AG10803 (cell line): ENCODE measurements at places on chromosomes 1 and 21.

DNA sequence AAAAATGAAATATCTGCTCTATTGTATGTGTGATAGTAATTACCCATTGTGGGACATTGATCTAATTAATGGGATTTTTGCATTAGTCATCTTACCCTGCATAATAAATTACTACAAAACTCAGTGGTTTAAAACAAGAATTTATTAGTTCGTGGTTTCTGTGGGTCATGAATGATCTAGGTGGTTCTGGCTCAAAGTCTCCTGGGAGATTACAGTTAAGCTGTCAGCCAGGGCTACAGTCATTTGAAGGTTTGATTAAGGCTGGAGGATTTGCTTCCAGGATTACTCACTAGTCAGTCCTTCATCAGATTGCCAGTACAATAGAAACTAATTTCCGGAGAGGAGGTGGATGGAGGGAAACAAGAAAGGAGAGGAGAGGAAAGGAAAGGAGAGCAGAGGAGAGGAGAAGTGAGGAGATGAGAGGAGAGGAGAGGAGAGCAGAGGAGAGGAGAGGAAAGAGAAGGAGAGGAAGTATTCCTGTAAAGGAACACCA, 60.4 kb upstream of the TNFSF4 start:
- DNase-seq = peak; percentile 95

GRCh38 chr1:36386265-36387140, 779 bp upstream of the STK40 start:
- peak; percentile 100 for DNase-seq

DNA sequence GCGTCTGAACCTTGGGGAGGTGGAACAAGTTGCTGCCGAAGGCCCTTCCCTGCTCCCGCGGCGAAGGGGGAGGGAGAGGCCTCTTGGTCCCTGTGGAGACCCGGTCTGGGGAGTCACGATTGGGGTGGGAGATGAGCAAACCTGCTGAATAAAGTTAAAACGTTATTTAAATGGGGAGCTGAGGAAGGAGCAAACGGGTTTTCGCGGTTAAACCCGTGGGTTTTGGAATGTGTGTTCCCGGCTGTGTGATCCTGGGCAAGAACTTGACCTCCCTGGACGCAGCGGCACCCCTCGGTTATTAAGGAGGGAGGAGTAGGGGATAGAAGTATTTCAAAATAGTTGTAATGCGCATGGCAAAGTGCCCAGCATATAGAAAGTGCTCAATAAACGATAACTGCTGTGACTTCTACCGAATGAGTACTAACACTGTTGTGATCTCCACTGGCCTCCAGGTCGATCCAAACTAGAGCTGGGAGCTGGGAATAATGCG, 3.4 kb downstream of the FAM110D start:
- DNase-seq = no peak

- no peak for DNase-seq
Observed at GRCh38 chr21:21750124-21750825, 752.1 kb downstream of the NCAM2 start.

DNA sequence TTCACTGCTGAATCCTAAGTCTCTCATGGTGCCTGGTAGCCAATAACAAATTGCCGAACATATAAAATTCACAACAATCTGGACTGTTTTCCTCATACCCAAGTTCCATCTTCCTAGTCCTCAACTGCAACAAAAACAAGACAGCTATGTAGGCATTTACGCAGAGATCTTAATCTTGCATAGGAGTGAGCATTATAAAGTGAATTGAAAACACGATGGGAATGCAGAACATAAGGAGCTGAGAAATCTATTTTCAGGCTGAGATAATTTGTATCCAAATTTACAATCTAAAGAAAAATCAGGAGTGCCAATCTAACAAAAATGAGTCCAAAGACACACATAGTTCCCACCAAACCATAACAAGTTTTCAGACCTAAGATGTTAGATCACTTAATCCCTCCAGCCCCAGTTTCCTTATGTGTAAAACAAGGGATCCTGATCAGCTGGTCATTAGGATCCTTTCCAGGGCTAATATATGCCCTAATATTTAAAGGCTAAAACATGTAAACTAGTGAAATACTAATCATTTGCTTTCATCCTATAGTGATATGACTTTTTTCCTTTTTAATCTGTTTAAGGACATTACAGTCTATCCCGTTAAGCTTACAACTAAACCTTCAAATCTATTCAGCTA, 1.9 kb downstream of the SLC16A1 start:
- DNase-seq = no peak

- peak; percentile 15 for DNase-seq
Observed at GRCh38 chr1:89641781-89642180, 8.9 kb downstream of the LRRC8C start.

DNA sequence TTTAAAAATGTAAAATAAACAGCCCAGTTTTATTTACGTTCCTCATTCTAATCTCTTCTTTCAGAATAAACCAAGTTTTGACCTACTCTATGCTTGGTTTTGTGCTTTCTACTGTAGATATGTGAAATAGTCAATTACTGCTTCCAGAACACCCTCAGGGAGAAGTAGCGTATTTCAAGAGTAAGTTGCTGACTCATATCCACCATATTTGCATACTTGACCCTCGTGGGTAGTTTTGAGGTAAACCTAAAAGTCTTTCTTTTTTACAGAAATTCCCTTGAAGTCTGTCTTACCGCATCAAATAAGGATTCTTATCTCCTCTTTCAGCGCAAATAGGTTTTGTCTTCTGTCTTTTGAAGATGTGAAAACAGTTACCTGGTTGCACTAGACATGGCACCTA, 1.4 kb upstream of the OR2L3 start:
- DNase-seq = no peak

DNA sequence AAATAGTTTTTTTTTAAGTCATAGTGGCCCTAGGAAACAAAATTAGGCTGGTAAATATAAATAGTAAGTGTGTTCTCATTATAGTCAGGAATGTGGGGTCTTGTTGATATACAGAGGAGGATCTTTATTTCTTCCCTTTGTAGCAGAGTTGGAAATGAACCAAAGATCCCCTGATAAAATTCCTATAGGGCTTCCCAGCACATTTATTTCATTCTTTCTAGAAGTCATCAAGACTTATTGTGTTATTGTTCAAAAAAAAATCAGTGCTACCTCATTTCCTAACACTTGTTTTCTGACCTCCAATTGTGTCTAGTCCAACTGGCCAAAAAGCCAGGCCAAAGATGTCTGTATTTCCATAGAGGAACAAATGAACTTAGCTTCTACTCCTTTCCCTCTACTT, 7.6 kb upstream of the PLEKHO1 start:
- DNase-seq = no peak

DNA sequence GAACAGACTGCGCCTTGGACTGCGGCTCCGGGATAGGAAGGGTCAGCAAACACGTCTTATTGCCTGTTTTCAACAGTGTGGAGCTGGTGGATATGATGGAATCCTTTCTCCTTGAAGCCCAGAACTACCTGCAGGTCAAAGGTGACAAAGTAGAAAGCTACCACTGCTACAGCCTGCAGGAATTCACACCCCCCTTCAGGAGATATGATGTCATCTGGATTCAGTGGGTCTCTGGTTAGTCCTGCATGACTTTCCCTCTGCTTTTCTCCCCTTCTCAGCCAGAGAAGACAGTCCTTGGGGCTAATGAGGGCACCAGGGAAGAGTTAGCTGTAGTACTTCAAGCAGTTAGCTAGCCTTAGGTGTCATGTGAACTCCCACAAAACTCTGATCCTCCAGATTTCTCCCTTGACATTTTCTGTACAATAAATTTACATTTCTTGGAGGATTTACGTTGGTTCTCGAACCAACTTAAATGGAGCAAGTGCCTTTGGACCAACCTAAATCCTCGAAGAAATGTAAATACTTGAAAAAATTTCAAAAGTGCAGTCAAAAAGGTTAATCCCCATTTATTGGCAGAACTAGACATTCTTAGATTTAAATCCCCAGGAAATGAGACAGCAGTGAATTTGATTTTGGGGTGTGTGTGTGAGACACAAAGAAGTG, 20.9 kb downstream of the NTMT2 start:
- DNase-seq = no peak

DNA sequence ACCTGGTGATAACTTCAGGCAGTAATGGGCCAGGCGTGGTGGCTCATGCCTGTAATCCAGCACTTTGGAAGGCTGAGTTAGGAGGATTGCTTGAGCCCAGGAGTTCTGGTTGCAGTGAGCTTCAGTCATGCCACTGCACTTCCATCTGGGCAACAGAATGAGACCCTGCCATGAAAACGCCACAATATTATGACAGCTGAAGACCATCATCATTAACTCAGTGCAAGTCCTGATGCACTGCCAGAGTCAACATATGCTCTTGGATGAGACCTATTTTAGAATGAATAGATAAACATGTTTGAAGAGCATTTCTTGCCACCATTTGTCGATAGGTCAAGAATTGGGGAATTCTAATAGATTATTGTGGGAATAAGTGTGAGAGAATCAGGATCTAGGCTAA, 26.4 kb downstream of the HENMT1 start:
- DNase-seq = no peak

DNA sequence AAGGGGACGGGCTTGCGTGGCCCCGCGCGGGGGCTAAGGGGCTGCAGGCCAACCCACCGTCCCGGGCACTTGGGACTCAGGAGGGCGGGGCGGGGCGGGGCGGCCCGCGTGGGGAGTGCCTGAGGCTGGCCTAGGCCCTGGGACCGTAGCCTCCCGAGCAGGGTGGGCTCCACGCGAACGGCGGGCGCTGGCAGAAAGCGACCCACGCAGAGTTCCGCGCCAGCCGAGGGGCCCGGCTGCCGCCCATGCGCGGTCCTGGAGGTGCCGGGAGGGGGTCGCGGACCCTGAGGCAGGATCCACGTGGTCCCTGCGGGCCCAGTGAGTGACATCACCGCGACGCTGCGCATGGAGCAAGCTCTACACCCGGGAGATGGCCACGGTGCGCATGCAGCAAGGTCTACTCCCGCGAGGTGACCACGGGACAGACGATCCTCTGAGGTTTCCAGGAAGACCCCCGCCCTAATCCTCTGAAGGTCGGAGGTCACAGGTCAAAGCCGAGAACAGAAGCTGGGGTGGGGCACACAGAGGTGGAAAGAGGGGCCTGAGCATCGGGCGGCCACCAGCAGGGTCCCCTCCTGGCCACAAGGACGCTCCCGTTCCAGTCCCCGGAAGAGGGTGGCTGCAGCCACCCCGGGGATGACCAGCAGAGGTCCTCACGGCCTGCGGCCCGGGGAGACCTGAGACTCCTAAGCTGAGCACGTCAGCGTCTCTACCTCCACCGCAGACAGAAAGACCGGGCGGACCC, 13.5 kb upstream of the SLC19A1 start:
- peak; percentile 61 for DNase-seq

DNA sequence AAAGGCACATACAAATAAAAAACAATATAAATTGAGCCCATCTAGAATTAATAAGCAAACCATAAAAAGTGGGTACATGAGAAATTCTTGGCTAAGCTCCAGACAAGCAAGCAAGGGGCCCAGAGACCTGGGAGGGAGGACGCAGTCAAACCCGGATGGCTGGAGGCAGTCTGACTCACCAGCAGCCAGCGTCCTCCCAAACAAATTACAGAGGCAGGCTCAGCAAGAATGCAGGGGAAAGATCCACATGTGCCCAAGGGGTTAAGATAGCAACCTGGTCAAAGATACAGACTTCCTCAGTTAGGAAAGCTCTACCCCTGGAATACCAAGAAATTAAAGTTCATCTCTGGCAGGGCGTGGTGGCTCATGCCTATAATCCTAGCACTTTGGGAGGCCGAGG, 7.4 kb upstream of the TIAM1 start:
- DNase-seq = no peak

DNA sequence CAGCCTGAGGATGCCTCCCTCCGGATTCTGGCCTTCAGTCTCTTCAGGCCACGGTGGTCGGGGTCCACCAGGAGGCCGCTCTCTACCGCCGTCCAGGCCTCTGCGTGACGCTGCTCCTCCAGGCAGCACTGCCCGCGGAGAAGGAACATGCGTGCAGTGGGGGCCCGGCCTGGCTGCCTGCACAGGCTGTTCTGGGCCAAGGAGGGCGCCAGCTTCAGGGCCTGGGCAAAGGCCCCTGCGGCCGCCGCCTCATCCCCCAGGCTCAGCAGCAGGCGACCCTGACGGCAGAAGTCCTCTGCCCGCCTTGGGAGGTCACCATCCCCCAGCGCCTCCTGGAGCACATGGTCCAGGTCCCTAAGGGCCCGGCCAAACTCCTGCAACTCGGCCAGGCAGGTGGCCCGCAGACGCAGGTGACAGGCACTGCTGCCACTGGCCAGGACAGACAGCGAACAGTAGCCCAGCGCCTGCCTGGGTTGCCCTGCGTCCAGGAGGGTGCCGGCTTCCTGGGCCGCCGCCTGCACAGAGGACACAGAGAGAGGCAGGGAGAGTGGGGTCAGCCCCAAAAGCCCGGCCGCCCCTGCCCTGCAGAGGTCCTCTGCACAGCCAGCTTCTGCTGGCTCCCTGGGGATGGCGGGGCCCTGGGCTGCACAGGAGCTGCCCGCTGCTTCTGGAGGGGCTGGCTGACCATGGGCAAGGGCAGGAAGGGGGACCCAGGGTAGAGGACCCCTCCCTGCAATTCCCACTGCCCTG, 8.7 kb upstream of the MMEL1 start:
- DNase-seq = no peak

DNA sequence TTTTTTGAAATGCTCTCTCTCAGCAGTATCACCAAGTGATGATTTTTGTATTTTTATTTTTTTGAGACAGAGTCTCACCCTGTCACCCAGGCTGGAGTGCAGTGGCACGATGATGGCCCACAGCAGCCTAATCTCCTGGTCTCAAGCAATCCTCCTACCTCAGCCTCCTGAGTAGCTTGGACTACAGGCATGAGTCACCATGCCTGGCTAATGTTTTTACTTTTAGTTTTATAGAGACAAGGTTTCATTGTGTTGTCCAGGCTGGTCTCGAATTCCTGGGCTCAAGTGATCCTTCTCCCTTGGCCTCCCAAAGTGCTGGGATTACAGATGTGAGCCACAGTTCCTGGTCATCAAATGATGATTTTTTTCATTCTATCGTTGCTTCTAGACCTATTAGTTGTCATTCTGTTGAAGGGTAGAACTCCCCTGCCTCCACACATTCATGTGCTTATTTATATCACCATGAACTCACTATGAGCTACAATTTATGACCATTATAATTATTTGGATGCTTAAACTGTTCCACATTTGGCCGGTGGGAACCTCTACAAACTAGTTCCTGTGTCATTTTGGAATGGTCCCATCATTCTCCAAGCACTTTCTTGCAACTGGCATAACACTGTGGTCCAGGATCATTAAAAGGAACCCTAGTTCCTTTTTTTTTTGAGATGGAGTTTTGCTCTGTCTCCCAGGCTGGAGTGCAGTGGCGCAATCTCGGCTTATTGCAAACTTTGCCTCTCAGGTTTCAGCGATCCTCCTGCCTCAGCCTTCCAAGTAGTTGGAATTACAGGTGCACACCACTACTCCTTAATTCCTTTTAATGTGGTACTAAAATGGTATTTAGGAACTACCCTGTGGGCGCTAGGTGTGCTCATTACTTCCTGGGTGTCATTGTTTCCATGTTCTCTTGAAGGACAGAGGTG, 20.2 kb upstream of the TOR3A start:
- DNase-seq = peak; percentile 64

- peak; percentile 75 for DNase-seq
Observed at GRCh38 chr1:31714442-31715086, 10.7 kb upstream of the COL16A1 start.

DNA sequence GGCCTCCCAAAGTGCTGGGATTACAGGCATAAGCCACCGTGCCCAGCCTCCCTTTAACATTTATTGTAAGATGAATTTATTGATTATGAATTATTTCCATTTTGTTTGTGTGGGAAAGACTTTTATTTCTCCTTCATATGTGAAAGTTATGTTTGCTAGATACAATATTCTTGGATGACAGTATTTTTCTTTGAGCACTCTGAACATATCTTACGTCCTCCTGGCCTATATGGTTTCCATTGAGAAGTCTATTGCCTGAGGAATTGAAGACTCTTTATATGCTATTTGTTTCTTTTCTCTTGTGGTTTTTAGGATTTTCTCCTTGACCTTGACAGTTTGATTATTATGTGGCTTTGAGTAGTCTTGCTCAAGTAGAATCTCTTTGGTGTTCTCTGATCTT, 26.8 kb upstream of the HLX start:
- DNase-seq = no peak
